ENCODE measurements at places on chromosomes 3 and 15.

DNA sequence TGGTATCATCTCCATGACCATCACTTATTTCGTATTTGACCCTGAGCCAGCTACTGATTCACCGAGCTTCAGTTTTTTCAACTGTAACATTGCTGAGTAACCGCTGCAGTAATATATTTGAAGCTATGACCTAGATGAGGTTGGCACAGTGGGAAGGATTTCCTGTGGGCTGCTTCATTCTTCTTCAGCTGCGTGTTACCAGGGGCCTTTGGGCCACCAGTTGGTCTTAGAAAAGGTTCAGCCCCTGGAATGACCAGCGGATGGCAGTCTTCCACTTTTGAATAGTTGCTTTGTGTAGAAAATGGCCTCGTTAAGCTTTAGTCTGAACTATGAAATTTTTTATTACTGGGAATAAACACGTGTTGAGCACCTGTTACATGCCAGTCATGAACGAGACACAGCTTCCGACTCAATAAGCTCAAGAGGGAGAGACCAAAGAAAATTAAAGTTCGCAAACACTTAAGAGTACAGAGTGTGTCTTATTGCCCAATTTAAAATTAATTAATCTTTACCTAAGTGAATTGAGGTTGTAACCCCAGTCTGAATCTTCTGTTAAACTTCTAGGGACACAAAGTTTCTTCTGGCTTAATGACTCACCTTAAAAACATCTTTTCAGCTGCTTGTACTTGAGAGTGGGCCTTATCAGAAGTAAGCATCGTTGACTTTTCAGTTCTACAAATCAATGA, 57.6 kb upstream of the NR2E3 start:
- peak; percentile 48 for DNase-seq

DNA sequence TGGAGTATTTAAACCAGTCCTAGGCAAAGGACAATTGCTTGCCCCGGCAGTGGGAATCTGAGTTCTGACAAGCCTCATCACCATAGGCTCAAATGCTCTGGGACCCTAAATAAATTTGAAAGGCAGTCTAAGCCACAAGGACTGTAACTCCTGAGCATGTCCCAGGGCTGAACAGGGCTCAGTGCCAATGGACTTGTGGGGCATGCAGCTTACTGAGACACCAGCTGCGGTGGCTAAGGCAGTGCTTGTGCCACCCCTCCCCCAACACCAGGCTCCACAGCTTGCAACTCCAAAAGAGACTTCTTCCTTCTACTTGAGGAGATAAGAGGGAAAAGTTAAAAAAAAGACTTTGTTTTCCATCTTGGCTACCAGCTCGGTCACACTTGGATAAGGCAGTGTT, 289.7 kb upstream of the DCBLD2 start:
- DNase-seq: no peak

GRCh38 chr3:40782111-40782721, 257.5 kb downstream of the ZNF621 start:
- peak; percentile 14 for DNase-seq

- DNase-seq: no peak
These were observed 189.8 kb downstream of the SLCO3A1 start for GRCh38 chr15:92043283-92043682.

GRCh38 chr3:141094790-141095545, 43.8 kb downstream of the SPSB4 start:
- no peak for DNase-seq

- no peak for DNase-seq
These were observed 58.3 kb downstream of the CACNA1D start for GRCh38 chr3:53552730-53553129.

DNA sequence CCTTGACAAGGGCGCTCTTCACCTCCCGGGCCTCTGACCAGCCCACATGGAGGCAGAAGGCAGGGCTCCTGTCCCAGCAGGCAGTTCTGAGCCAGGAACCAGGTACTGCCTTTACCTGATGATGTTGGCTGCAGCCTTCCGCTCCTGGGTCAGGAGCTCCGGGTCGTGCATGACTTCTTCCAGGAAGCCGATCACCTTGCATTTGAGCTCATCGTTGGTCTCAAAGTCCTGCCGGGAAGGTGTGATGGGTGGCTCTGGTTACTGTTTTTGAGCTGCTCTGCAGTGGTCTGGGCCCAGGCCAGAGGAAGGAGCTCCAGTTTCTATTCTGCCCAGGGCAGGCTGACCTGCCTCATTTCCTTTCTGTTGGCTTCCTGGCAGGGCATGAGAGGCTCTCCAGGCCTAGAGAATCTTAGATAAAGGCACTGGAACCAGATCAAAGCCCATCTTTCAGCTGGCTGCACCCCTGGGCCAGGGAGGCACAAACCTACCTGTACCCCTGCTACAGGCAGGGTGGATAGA, 53.2 kb upstream of the CTSH start:
- no peak for DNase-seq

DNA sequence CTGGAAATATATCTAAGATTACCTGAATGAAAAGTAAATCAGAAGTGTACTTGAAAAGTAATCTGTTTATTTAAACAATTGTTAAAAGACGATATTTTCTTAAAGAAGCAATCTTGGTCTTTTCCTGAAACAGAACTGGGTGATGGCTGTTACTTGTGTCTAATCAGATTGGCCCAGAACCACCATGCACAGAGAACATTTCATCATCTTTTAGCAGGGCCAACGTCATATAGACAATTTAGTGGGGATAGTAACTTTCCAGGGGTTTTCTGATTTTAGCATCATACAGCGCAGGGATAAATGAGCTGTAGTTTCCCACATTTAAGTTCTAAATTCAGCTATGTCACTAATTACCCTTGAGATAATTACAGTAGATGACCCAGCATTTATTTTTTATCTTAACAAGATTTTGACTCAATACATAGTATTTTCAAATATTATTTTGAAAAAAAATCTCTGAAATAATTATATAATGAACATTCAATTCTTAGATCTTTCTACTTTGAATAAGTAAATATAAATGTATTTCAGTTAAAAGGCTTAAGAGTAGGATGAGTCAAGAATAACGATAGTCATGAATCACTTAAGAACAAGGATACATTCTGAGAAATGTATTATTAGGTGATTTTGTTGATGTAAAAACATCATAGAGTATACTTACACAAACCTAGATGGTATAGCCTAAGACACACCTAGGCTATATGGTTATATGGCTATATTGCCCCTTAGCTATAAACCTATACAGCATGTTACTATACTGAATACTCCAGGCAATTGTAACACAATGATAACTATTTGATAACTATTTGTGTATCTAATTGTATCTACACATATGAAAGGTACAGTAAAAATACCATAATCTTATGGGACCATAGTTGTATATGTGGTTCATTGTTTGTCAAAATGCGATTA, 103.8 kb upstream of the MME start:
- DNase-seq: no peak

- DNase-seq: no peak
These were observed 24.8 kb upstream of the TUBGCP5 start for GRCh38 chr15:23064156-23064555.

DNA sequence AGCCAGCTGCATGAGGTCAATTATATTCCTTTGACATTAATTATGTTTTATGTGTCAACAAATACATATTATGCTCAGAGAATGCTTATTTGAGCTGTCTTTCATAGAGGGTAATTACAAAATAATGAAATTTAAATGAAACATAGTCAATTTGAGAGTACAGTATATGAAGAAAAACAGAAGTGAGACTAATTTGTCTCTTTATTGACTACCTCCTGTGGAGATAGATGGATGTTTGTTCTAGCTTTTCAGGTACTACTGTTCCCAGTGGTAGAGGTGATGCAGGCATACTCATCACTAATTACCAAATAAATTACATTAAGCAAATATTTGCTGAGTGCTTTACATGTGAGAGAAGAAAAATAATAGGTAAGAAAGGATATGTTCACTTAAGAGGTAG, 1129.6 kb downstream of the OTOL1 start:
- DNase-seq: no peak

DNA sequence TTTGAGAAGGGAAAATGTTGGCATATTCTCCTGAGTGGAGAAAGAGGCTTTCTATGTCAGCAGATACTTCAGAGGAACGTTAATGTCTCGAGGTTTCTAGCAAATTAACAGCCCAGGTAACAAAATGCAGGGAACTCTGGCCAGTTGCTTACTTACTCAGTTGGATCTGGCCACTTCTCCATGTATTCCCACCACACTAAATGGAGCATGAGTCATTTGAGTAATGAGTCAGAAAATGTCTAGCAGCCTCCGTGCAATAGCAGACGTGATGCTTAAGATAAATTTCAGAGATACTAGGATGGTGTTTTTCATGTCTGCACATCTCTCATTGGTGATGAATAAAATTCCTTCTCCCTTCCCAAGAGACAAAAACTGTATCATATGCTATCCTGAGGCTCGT, 671.5 kb downstream of the FHIT start:
- peak; percentile 14 for DNase-seq

GRCh38 chr15:37037850-37038715, 62.3 kb downstream of the MEIS2 start:
- peak; percentile 16 for DNase-seq

- DNase-seq: no peak
These were observed 157.3 kb upstream of the SMAD3 start for GRCh38 chr15:66907826-66908743.

GRCh38 chr15:99992611-99993231, 259.5 kb upstream of the LYSMD4 start:
- no peak for DNase-seq

GRCh38 chr15:70499791-70500190, 263.6 kb downstream of the UACA start:
- no peak for DNase-seq

DNA sequence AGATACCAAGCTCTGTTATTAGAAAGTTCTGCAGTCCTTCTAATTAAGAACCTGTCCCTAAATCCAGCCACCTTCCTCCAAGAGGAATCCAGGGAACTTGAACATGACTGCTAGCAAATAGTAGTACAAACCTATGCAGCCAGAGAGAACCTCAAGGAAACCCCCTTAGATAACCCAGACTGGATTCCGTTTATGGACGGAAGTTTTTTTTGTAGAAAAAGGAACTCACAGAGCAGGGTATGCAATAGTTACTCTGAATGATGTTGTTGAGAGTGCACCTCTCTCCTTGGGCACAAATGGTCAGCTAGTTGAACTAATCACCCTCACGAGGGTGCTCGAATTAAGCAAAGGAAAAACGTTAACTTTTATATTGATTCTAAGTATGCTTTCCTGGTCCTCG, 40.8 kb downstream of the TM4SF18 start:
- DNase-seq: no peak

- no peak for DNase-seq
These were observed 266.6 kb upstream of the TBL1XR1 start for GRCh38 chr3:177463863-177464262.

DNA sequence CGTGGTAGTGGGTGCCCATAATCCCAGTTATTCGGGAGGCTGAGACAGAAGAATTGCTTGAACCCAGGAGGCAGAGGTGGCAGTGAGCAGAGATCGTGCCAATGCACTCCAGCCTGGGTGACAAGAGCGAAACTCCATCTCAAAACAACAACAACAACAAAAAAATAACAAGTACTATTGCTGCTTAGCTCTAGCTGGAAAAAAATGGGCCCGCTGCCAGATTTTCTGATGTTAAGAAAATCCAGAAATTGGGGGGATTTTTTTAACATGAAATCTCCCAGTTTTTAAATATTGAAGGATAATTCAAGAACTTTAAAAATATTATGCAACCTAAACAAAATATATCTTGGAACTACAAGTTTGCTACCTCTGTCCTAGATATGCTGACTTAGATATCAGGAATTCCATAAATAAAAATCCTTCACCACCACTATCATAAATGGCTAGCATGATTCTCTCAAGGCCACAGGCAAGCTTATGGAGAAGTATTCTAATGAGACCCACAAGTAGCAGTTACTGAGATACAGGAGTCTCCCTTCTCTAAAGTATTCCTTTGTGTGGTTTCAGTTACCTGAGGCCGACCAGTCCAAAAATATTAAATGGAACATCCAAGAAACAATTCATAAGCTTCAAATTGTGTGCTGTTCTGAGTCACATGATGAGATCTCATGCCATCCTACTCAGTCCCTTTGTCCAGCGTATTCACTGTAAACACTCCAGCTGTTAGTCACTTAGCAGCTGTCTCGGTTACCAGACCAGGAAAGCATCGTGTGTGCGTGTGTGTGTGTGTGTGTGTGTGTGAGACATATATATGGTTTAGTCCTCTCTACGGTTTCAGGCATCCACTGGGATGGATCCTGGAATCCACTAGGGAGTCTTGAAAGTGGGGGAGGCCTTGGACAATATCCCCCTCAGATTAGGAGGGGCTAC, 277.2 kb downstream of the TBL1XR1 start:
- DNase-seq: no peak

GRCh38 chr3:48898383-48899234, at the start of gene SLC25A20:
SLC25A20 (minus strand) TSS chr3:48898882; CDS start chr3:48898794, 88 bp downstream.
- peak; percentile 96 for DNase-seq

- DNase-seq: no peak
These were observed 36.8 kb upstream of the NIT2 start for GRCh38 chr3:100297784-100298183.

GRCh38 chr3:125137358-125138033, 75.1 kb downstream of the SLC12A8 start:
- no peak for DNase-seq

DNA sequence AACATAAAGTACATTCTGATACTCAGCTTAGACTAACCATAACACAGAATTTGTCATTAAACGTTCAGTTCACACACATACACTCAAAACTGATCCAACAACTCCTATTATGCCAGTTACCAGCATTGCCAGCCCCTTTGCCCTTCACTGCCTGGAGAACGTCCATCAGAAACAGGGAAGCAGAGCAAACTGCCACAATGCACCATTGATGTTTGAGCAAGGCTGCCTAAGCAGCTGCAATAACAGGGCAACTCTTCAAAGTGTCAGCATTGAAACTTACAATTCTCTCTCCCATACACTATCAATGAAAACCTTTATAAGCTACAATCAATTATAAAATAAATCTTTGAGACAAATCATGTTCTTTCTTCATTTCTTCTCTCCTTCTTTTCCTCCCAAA, 85.1 kb downstream of the ZBTB20 start:
- no peak for DNase-seq

DNA sequence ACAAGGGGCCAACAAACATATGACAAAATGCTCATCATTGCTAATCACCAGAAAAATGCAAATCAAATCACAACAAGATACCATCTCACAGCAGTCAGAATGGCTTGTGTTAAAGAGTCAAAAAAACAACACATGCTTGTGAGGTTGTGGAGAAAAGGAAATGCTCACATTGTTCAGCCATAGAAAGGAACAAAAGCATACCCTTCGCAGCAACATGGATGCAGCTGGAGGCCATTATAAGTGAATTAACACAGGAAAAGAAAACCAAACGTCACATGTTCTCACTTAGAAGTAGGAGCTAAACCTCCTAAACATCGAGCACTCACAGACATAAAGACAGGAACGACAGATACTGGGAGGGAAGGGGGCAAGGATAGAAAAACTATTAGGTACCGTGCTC, 678.4 kb upstream of the GRM7 start:
- DNase-seq: no peak

DNA sequence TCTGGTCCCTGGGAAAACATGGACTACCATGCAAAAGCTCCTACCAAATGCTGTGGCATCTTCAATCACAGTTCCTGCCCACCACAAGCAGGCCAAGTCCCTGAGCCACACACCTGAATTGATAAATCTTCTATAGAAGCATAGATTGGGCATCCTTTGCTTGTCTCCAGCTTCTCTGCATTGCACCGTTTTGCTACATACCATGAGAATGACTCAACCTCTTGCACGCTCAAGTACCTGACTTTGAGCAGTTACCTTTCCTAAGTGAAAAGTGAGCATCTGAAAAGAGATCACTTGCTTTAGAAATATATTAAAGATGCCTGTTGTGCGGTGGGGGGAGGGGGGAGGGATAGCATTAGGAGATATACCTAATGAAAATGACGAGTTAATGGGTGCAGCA, 31.3 kb downstream of the GATM start:
- no peak for DNase-seq
